ENCODE measurements at places on chromosomes 2 and 18.

DNA sequence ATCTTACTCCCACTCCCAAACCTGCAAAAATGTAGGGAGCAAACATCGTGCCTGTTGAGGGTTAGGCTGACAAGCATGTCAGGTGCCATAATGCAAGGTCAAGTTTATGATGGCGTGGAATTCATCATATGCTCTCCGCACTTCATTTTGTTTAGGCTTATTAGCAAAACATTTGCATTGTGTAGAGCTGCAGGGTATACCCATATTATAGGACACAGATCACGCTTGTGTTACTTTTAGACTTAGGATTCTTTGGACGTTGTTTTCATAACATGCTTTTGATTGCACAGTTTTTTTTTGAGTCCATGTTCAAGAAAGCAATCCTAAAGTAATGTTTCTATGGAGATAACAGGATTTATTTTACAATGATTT, 22.9 kb downstream of the MBP start:
- DNase-seq: no peak

DNA sequence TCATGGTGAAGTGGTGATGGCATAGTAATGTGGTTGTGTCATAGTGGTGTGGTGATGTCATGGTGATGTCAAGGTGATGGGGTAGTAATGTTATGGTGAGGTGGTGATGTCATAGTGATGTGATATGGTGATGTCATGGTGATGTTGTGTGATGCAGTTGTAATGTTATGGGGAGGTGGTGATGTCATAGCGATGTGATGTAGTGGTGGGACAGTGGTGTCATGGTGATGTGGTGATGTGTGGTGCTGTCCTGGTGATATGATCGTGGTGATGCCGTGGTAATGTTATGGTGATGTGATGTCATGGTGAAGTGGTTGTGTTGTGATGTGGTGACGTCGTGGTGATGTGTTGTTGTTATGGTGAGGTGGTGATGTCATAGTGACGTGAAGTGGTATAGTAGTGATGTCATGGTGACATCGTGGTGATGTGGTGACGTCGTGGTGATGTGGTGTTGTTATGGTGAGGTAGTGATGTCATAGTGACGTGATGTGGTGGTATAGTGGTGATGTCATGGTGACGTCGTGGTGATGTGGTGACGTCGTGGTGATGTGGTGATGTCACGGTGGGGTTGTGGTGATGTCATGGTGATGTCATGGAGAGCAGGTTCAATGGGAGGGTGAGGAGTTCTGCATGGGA, 242.7 kb upstream of the MYT1L start:
- no peak for DNase-seq

GRCh38 chr2:3533836-3534235, 14.5 kb upstream of the ADI1 start:
- DNase-seq: no peak

DNA sequence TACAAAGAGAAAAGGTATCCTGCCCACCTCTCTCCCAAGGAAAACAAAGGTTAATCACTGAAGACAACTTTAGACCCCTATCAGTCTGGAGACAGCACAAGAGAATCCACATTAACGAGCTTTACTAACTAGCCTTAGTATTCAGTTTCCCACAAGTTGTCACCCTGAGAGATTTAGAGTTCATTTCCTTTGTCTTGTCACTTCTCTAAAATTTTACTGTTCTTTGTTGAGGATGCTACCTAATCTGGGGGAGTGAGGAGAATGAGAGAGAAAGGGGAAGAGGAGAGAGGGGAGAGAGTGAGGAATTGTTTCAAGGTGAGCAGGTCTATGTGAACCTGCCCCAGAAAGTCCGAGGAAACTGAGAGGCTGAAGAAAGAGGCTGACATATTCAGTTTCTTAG, 28.4 kb downstream of the C2orf76 start:
- no peak for DNase-seq

DNA sequence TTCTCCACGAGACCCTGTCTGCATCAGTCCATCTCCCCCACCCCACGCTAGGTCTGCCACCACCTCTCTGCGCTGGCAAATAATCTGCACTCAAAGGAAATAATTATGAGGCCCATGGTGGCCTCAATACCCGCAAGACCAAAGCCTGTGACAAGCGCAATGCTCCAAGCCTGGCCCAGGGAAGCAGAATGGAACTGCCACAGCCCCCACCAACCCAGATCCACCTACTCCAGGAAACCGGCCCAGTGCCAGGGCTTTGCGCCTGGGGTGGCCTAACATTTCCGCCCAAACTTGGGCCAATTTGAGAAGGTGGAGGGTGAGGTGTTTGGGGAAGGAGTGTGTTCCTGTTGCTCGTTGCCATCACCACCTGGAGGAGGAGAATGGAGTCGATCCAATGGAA, 26.0 kb upstream of the ATOH8 start:
- no peak for DNase-seq

- no peak for DNase-seq
Measured at GRCh38 chr2:13515254-13515653, 798.5 kb downstream of the TRIB2 start.

- no peak for DNase-seq
Measured at GRCh38 chr2:128202791-128203190, 111.8 kb downstream of the UGGT1 start.

GRCh38 chr2:60837123-60837522, 44.3 kb upstream of the REL start:
- no peak for DNase-seq

- no peak for DNase-seq
Measured at GRCh38 chr18:35948080-35948479, 24.4 kb upstream of the RMP24 start.

- no peak for DNase-seq
Measured at GRCh38 chr18:73780218-73780617, 367.4 kb downstream of the FBXO15 start.

DNA sequence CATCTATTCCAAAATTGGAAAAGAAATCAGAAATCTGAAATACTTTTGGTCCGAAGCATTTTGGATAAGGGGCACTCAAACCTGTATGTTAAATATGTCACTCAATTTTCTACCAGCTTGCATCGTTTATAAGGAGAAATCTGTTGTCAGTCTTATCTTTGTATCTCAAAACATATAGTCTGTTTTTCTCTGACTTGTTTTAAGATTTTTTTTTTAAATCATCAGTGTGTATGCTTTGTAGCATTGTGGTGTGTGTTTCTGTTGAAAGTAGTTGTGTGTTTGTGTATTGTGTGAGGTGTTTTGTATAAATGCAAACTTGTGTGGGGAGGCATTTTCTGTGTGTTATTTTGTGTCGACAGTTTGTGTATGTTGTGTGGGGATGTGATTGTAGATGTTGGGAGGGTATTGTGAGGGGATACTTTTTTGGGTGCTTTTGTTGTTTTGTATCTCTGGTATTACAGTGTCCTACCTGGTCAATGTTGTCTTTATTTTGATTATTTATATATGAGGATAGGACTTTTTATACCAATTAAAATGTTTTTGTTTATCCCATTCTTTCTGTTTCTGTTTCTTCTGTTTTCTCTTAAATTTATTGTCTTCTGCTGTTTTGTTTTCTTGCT, 30.9 kb downstream of the SMCHD1 start:
- DNase-seq: no peak

GRCh38 chr2:96204836-96205624, 3.6 kb downstream of the STARD7 start:
- no peak for DNase-seq

GRCh38 chr18:62612776-62613175, 90.0 kb downstream of the ZCCHC2 start:
- no peak for DNase-seq

- DNase-seq: no peak
Measured at GRCh38 chr2:8457699-8458502, 224.0 kb upstream of the ID2 start.

- peak; percentile 31 for DNase-seq
Measured at GRCh38 chr2:101617796-101618195, 79.7 kb upstream of the MAP4K4 start.

- no peak for DNase-seq
Measured at GRCh38 chr2:68357605-68358337, 7.3 kb upstream of the PLEK start.

DNA sequence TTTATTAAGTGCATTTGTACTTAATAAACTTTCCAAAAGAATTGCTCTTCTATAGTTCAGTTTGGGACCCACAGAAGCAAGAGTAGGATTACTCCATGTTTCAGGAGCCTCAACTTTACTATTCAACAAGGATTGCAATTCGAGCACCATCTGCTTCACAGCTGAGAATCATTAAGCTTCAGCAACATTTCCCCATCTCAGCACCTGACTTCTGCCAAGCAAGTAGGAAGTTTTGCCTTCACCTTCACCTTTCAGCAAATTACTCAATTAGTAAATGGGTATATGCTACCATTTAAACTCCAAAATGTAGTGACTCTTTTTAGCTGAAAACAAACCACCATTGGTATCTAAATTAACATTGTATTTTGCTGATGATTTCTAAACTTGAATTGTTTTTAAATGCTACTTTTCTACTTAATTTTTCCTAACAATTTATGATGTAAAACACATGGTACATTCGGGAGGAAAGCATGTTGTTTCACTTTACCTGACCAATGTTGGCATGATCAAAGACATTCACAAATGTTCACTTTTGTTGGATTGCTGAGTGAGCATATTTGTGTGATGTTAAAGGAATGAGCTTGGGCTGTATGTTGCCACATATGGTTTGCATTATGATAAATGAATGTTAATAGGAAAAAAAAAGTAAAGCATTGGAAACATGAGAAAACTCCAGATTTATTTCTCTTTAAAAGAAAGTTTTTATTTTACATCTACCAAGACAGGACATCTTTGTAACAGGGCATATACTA, 159.2 kb downstream of the GULP1 start:
- DNase-seq: no peak

DNA sequence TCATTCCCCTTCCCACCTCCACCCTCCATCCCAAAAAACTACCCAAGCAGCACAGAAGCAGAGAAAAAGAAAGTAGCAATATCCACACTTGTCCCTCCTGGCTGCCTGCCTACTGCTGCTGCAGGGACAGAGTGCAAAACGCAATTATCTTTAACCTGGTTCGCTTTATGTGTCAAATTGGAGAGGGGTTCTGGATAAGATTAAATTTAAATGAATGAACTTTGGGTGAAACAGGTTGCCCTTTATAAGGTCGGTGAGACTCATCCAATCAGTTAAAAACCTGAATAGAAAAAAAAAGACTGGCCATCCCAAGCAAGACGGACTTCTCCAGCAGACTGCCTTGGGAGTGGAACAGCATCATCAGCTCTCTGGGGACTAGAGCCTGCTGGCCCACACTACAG, 62.6 kb downstream of the ANKRD44 start:
- DNase-seq: no peak

DNA sequence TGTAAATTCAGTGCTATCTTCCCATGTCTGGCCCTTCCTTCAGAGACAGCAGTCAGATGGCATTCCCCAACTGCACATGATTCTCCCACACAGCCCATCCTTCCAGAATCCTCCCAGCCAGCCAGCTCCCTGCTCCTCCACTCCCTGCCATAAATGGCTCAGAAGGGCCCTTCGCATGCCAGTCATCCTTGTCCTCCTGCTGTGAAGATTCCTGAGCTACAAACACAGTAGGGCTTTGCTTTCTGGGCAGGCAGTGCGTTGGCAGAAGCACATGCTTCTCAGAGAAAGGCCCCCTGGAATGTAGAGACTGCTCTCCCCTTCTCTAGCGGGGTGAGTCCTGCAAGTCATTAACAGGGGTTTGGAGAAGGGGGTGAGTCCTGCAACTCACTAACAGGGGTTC, 71.9 kb downstream of the TEX51 start:
- DNase-seq: no peak

GRCh38 chr2:107374249-107374648, 452.4 kb upstream of the RGPD4 start:
- DNase-seq: no peak

- no peak for DNase-seq
Measured at GRCh38 chr18:3093624-3094337, 80.8 kb upstream of the LPIN2 start.

DNA sequence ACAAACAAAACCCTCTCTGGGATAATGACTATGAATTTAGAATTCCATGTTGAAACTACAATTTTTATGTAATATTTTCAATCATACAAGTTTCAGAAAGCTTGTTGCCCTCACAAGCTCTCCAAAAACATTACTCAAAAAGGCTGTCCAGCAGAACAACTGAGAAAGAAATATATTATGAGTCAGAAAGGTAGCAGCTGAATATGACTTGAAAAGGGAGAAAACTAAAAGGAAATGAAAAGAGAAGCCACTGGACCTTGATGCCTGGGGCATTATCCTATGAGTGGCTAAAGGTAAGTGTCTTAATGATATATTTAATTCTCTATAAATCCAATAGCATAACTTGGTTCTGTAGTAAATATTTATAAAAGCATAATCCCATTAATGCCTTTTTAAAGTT, 61.8 kb downstream of the NXPH2 start:
- DNase-seq: no peak

DNA sequence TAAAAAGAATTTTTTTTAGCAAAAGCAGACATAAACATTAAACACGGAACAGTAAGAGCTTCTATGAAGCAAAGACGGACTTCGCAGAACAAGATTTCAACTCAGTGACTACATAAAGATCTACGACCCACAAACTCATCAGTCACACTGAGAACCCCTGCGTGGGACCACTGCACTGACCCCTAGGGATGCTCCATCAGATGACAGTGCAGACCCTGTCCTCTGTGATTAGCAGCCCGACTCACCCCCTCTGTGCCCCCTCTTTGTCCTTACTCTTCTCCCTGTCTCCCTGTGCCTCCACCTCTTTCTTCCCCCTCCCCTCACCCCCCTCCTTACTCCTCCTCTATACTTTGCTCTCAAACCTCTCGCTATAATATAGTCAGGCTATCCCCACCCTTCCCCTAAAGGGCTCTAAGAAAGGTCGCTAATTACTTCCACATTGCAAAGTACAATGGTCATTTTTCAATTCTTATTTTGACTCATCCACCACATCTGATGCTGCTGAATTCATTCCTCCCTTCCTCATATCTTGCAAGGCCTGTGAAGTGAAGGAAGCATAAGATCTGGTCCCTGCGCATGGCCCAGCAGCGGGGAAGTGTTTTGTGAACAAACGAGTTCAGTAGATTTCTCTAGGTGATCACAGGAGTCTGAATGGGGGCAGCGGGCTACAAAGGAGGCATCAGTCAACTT, 89.3 kb downstream of the CABYR start:
- no peak for DNase-seq

- DNase-seq: no peak
Measured at GRCh38 chr2:217459680-217460405, 543.0 kb downstream of the TNS1 start.

DNA sequence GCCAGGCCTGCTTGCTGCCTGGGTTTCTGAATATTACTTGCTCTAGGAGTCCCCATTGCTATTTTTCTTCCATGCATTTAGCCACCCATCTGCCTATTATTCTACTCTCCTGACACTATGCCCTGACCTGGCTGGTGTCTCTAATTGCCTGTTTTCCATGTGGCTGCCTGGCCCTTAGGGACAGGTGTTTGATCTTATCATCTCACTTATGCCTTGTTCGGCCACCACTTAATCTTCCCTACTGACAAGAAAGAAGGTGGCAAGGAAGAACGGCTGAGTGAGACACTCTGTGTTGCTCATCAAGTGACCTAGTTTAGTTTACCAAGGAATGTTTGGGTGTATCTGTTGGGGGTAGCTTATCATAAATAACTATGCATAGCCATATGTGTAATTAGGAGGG, 50.4 kb upstream of the RAPH1 start:
- no peak for DNase-seq
